ENCODE measurements at places on chromosomes 2 and 18. TPM values are rescaled to one million over a fixed set of nuclear protein-coding genes. Genes with fewer than 3 reads are reported as not detected.

The KIAA1328 gene
- total RNA-seq, result 8.6 TPM

The UBR3 gene
- total RNA-seq, result 27.1 TPM

The FHOD3 gene
- total RNA-seq, result not detected

The ZBTB14 gene
- 24.8 TPM for total RNA-seq

The SAG gene
- total RNA-seq, result not detected

The CKAP2L gene
- total RNA-seq, result 38.4 TPM
